ENCODE measurements at places on chromosomes 16 and 17.

DNA sequence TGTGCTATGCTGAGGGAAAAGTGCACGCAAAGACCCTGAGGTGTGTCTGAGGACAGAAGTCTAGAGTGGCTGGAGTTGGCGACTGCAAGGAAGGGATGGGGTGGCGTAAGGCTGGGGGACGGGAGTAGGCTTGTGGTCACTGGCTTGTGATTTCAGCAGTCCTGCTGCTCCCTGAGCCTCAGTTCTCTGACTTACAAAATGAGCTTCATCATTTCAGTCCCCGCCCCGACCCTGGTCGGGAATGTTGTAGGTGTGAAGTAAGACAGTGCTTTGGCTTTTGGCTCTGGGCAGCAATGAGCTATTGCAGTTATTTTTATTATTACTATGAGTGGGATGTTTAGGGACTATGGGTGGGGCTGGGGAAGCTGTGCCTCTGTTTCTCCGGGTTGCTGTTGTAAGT lies 8.6 kb downstream of the ADGRG1 start:
- DNase-seq, result no peak

- no peak for DNase-seq
These were observed 1.5 kb downstream of the TGFB1I1 start for GRCh38 chr16:31473264-31473984.

DNA sequence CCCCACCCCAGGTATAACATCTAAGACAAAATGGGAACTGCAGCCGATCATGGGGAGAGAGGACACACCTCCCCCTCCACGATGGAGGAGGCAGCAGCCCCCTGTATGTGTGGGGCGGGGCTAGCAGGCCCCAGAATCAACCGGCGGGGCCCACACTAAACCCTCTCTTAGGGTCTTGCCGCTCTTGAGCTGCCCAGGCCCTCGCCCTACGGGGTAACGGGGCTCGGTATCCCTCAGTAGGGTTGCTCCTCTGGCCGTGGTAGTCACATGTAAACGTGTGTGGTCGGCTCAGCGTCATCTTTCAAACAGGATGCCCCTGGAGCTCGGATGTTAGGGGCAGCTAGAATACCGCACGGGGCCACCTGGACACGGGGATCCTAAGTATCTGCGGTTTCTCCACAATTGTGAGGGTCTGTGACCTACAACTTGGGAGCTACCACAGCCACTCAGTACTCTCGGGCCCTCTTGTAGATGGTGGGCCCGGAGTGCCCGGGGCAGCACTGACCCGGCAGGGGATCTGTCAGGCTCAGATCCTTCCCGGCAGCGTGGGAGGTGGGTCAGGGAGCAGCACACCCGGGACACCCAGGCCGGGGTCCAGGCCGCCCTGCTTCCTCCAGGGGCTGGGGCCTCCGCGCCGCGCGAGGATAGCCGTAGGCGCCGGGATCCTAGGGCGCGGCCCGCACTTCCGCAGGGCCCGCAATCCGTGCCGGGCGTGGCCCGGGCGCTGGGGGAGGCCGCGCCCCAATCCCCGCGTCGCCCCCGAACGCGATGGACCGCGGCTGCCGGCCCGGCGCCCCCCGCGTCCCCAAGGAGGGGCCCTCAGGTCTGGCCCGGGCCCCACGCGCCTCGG lies 781 bp downstream of the ARHGDIA start:
- no peak for DNase-seq

GRCh38 chr17:17152385-17152784 lies 53.7 kb downstream of the PLD6 start:
- no peak for DNase-seq

DNA sequence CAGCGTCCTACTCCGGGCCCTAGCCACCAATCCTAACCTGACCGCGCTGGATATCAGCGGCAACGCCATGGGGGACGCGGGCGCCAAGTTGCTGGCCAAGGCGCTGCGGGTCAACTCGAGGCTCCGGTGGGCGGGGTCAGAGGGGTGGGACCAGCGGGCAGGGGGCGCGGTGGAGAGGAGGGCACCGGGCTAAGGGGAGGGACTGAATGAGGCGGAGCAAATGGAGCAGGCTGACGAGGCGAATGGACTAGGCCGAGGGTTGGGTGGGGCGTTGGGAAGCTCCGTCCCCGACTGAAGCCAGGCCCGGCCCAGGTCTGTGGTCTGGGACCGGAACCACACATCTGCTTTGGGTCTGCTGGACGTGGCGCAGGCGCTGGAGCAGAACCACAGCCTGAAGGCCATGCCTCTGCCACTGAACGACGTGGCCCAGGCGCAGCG lies 4.6 kb downstream of the CARMIL2 start:
- DNase-seq, result no peak

DNA sequence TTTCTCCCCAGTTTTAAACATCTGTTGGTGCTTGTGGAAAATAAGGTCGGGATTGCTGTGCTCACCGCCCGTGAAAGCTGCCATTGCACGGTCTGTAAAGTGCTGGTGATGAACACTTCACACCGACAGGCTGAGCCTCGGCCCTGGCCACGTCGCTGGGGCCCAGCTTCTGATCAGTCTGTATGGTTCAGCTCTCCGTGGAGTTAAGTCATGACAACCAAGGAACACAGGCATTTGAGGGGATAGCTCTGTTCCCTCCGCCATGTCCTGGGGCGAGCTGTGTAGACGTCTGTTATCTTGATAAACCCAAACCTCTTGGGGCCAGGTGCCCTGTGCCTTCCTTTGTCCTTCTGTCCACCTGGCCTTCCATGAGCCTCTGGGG lies 110.6 kb downstream of the METRNL start:
- no peak for DNase-seq

DNA sequence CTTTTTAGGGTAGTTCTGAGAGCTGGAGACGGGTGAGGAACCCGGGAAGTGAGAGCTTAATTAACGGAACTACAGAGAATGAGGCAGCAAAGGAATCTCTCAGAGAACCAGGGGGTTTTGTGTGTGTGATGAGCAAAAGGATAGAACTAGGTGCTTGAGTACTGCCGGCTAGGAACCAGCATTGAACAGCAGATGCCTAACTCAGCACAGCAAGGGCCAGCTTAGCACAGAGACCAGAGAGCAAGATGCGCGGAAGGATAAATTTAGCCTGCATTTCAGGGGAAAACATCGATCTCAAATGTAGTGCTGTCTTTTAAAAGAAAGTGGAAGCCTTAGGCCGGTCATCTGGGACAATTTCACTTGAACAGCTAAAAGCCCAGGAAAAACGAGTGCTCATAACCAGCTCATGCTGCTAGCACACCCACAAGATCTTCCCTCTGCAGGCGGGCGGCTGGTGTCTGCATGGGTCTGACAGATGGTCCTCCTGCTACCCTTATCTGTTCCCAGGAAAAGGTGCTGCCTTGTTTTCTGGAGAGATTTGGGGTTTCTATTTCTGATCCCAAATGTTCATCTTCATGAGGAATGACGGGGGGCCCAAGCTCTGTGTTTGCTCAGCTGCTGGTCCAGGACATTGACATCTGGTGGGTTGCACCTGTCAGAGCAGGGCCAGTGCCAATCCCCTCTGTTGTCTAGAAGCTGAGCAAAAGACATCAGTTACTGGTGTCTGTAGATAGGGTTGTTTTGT lies 103.9 kb downstream of the SOCS1 start:
- DNase-seq, result no peak

DNA sequence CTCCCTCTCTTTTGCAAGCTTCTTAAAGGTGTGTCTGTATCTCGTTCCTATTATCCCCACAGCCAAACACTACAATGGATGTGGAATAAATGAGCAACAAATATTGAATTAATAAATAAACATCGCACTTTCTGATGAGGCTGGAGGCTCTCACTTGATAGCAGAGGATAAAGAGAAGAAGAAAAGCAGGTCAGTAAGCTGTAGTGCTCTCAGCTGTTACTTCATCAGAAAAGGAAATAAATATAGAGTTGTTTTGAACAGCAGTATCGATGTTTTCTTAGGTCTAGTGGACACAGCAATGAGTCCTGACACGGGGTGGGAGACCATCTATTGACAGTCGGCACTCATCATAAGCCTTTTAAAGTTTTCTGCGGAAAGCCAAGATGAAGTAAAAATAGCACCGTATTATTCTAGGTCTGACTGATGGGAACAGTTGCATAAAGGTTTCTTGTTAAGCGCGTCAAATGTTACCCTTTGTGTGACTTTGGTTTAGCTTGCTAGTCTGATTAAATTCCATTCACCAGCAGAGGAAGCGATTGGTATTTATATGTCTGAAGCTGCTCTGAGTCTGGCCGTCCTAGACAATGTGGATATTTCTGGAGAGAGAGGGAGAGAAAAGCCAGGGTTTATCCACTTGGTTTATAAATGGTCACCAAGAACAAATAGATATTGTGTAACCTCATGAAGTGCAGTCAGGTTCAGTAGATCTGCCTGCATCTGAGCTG lies 646.1 kb downstream of the CDH11 start:
- no peak for DNase-seq

GRCh38 chr16:66621973-66622372 lies 17.5 kb downstream of the CMTM3 start:
- DNase-seq, result no peak

DNA sequence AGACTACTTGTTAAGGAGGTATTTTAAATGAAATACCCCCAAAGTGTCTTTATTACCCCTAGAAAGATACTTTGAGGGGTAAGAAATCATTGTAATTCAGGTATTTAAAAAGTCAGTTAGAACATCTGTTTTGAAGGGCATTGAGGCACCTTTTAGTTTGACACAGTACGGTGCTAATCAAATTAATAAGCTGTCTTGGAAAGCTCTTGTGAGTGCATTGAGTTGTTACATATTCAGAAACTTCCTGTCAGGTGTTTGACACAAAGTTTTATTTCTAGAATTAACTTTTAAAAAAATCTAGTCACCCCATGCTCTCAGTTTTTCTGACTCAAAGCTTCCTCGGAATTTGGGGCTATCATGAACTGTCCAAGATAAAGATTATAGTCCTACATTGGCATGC lies 4.6 kb downstream of the RBBP6 start:
- no peak for DNase-seq

DNA sequence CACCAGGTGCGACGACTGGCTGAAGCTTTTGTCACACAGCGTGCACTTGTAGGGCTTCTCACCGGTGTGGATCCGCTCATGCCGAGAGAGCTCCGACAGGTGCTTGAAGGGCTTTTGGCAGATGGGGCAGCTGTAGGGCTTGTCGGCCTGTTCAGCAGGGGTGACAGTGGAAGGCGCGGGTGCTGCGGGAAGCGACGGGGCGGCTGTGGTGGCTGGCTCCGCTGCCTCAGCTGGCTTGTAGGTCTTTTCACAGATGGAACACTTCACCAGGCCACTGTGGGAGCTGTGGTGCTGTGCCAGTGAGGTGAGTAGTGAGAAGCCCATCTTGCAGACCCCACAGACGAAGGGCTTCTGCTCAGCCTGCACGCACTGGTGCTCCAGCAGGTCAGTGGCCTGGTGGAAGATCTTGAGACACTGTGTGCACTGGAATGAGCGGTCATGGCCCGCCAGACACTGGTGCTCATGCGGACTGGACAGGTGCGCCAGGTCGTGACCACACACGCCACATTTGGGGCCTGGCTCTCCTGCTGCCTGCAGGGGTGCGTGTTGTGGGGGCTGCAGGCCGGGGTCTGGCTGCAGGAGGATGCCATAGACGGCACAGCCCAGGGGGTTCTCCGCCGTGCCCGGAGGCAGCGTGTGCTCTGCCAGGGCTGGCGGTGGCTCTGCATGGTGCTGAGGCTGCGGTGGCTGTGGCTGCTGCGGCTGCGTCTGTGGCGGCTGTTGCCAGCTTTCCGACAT lies 2.8 kb downstream of the ZNF319 start:
- no peak for DNase-seq

DNA sequence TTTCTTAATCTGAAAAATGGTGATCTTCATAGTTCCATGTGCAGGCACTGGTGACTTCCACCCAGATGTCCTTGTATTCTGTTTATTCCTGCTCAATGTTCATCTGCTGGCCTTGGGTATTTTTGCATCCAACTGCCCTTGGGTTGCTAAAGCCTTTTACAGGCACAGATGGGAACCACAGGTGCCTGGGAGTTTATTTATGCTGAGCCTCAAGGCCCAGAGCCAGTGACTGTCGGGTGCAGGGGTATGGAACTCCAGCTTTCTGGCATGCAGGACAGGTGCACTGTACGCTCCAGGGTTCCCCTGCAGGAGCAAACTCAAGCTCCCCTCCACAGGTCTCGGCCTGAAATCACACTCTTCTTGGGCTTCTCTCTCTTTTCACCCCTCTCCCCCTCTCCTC lies 22.3 kb downstream of the DYNLRB2 start:
- no peak for DNase-seq

DNA sequence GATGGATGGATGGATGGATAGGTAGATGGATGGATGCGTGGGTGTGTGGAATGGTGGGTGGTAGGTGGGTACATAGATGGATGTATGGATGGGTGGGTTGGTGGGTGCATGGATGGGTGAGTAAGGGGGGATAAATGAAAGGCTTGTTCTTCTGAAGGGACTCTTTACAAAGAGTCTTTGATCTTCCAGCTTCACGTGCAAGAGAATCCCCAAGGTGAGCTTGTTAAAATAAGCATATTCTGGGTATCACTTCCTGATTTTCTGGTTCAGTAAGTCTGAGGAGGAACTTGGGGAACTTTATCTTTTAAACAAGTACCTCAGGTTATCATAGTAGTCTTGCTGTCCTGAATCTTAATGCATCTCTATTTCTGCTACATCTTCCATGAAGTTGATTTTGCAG lies 639.1 kb downstream of the MAF start:
- DNase-seq, result no peak

DNA sequence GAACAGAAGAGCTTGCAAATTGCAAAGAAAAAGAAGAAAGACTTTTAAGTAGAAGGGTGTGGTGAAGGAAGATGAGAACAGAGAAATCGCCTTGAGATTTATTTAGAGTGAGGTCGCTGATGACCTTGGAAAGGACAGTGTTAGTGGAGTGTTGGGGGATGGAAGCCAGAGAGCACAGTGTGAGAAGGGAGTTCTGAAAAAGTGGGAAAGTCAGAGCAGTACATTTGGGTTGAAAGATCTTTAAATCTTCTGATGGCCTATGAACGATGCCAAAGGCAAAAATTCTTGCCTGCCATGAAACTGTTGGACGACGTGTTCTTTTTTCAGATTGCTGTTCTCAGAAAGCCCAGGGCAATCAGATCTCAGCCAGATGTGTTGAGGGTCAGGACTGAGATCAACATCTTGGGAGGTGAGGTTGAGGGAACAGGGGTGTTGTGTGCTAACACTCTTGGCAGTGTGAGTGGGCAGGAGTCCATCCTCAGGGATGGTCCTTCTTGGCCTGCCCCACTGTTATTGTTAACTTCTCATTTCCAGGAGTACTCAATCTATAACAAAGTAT lies 330.1 kb downstream of the MAP2K6 start:
- no peak for DNase-seq
